Bone marrow (tissue), 2 donors: ENCODE measurements at places on chromosomes 4 and X.

- peak; percentile 47 for DNase-seq
Measured at GRCh38 chr4:145609481-145610427, 9.4 kb upstream of the MMAA start.

- DNase-seq = no peak
Measured at GRCh38 chr4:170420255-170420693, 330.5 kb upstream of the AADAT start.

- no peak for DNase-seq
Measured at GRCh38 chrX:65600106-65600505, 65.5 kb upstream of the LAS1L start.

DNA sequence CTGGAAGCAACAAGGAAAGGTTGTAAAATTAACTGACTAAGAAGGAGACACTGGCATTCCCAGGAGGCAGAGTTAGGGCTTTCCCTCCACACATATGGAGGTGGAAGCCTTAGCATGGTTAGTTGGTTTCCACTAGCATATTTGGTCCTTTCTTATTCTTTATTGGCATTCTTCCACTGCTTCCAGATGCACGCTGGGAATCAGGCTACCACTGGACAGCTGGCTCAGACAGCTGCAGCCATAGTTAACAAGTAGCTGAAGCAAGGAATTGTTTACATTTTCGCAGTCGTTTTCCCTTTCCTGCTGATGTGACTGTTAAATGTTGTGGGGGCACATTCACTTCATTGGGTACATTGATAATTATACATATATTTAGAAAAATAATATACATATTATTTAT, 169.2 kb downstream of the GRIA2 start:
- DNase-seq = no peak

GRCh38 chrX:54994668-54995351, 822 bp upstream of the PFKFB1 start:
- no peak for DNase-seq

DNA sequence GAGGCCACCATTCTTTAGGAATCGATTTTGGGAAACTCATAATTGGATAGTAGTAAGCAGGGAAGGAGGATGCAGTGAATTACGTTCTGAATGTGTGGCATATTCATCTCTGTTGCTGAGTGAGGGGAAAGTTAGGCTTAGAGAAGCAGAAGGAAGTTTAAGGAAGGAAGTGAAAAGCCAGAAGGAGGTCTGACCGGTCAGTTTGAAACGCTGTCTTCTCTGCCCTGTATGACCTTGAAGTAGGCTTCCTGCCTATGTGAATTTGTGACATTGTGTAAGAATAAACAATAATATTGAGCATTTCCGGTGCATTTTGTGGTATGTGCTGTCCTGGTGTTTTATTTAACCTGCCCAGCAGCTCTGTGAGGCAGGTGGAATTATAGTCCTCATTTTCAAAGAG, 67.3 kb downstream of the PDLIM5 start:
- DNase-seq = no peak

GRCh38 chr4:75637176-75637575, 6.8 kb upstream of the CDKL2 start:
- DNase-seq = no peak
